WTC11 (cell line): ENCODE measurements at places on chromosomes 4 and X.
A peak's percentile ranks its signal among the peaks of the same experiment; 100 is the strongest.

DNA sequence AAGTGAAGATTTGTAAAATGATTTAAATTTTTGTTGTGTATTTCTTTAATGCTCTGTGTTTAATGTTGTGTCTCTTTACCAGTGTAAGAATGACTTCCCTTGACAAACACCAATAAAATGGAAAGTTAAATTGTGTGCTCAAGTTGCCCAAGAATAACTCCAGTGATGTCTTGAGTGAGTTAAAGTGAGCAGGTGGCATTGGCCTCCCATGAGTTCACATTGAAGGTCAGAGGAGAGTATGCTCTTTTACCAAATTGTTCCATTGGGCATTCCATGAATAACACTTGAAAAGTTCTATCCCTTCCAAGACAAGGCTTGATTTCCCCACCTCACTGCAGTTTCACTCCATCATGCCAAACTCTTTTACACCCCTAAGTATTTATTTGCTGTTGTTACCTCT is 4.5 kb downstream of the ANXA5 start:
- no peak for DNase-seq

GRCh38 chrX:39304746-39305145 is 503.5 kb downstream of the MID1IP1 start:
- no peak for DNase-seq

GRCh38 chr4:93144644-93145043 is 683.9 kb upstream of the ATOH1 start:
- DNase-seq: no peak

DNA sequence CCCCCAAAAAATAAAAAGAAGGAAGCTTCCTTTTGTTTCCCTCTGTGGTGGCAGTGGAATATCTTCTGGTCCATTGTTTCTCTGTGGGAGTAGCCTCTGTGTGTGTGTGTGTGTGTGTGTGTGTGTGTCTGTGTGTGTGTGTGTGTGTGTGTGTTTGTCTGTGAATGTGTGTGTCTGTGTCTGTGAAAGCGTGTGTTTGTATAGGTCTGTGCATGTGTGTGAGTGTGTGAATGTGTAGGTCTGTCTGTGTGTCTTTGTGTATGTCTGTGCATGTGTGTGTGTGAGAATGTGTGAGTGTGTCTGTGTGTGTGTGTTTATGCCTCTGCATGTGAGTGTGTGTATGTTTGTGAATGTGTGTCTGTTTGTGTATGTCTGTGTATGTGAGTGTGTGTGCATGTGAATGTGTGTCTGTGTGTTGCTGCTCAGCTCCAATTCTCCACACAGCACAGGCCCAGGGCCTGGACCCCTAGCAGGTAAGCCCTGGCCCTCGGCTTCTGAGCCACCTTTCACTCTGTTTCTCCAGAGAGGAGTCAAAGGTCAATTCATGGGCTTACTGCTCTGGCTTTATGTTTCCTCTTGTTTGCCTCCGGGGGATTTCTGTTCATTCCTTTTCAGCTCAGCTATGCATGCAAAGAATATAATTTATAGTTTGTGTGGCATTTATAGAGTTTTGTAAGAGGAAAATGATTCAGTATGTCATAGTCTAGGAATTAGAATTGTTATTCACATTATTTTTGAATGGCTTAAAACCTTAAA is 89.8 kb downstream of the UCHL1 start:
- DNase-seq: no peak

- no peak for DNase-seq
Observed at GRCh38 chr4:146916479-146917076, 29.1 kb downstream of the TTC29 start.

GRCh38 chrX:124488412-124489161 is 142.2 kb downstream of the SH2D1A start:
- DNase-seq: no peak

DNA sequence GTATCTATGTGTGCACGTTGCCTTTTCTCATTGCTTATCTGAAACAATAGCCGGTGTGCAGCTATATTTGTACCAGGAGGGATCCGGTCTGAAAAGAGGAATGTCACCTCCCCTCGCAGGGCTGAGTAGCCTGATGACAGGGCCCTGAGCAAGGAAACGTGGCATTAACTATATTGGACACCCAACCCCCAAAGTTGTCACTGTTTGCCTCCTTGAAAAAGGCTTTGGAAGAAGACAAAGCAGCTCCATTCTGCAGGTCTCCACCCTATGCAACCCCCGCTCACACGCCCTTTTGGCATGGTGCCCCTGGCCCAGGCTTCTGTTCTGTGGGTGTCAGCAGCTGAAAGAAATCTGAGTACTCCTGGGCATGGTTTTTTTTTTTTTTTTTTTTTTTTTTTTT is 8.2 kb downstream of the PRRG3 start:
- DNase-seq: no peak

DNA sequence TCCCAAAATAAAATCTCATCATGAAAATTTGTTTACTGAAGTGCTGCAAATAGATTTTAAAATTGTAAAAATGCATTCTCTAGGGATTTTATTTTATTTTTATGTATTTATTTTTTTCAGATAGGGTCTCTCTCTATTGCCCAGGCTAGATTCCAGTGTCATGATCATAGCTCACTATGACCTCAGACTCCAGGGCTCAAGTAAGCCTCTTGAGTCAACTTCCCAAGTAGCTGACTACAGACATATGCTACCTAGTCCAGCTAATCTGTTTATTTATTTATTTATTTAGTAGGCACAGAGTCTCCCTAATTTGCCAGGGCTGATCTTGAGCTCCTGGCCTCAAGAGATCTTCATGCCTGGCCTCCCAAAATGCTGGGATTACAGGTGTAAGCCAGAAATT is 317.7 kb upstream of the ANXA10 start:
- no peak for DNase-seq

- DNase-seq: no peak
Observed at GRCh38 chr4:6502747-6503465, 30.5 kb upstream of the PPP2R2C start.

GRCh38 chrX:48003758-48004457 is at the start of gene ZNF182:
Gene ZNF182 (minus strand): TSS chrX:48003989. CDS start chrX:48002609, 1,380 bp downstream.
- peak; percentile 92 for DNase-seq

DNA sequence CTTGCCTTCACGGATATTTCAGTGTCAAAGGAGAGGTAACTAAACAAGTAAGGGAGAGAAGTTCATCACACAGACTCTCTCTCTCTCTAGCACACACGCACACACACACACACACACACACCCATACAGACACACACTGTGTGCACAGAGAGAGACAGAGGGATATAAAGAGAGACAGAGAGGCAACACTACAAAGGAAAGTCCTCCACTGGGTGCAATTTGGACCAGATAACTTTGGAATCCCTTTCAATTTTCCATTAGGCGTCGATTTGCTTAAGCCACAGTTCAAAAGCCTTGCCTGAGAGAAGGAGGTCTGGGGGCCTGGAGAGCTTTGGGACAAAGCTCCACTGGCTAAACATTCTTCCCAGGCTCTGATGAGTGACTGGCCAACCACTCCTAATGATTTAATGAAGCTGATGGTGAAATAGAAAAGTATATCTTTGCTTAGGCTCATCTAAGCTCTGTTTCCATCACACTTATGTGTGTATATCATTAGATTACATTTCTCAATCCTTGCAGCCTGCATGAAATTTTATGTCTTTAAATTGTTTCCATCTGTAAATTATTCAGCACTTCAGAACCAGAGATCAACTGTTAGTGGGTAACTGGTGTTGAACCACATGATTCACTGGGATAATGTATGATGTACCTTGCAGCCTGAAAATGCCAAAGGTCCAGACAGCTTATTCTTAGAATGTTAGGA is 180.8 kb downstream of the MAGEB17 start:
- no peak for DNase-seq

GRCh38 chrX:46587753-46588171 is 14.2 kb downstream of the CHST7 start:
- no peak for DNase-seq

DNA sequence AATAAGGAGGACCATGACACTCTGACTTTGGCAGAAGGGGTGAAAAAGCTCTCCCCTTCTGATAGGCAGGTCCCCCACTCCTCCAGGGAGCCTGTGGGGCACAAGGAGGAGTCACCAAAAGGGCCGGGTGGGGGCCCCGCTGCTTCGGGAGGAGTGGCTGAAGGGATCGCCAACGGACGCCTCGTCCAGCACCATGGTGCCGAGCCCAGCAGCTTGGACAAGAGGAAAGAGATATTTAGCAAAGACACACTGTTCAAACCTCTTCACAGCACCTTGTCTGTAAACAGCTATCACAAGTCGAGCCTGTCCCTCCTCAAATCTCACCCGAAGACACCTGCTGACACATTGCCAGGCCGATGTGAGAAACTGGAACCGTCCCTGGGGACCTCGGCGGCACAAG is 105.6 kb downstream of the STOX2 start:
- no peak for DNase-seq

DNA sequence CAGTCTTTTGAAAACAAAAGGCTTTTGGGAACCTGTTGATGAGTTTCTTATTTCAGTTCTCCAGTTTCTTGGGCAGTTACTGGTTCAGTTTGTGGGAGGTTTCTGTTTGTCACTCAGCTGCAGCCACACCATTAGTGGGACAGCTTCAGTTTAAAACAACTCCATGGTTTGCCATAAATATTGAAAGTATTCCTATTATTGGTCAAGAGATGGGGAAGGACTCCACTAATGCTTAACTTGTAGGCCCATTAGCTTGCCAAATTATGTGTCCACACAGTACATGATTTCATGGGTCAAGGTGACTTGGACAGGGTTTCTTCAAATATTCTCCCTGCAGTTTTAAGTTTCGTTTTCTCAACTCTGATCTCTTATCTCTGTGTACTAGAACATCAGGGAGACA is 15.5 kb upstream of the ASIC5 start:
- DNase-seq: no peak

DNA sequence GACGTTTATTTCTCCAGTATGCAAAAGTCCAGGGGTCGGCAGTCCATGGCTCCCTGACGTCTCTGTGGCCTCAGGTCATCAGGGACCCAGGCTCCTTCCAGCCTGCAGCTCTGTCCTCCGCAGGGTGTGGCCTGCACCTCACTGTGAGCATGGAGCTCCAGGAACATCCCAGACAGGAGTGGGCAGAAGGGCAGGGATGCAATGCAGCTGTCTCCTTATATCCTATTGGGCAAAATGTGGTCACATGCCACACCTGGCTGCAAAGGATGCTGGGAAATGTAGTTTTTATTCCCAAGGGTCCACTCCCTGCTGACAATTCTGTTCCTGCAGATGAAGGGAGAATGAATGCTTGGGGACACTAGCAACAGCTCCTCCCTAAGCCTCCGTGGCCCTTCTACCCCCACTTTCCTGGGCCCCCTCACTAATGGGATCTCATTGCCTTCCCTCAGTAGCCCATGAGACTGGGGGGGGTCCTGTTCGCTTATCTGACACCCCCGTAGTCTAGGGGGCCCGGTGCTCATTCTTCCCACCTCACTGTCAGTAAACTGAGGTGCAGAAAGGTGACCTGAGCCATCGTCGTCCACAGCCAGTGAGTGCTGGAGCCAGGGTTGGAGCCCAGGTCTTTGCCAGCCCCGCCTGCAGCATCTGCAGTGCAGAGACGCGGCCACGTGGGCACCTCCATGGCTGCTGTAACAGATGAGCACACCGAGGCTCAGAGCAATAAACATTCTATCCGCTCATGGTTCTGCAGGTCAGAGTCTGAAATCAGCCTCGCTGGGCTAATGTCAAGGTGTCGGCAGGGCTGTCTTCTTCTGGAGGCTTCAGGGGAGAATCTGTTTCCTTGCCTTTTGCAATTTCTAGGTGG is 5.9 kb upstream of the GRPEL1 start:
- DNase-seq: peak; percentile 52

DNA sequence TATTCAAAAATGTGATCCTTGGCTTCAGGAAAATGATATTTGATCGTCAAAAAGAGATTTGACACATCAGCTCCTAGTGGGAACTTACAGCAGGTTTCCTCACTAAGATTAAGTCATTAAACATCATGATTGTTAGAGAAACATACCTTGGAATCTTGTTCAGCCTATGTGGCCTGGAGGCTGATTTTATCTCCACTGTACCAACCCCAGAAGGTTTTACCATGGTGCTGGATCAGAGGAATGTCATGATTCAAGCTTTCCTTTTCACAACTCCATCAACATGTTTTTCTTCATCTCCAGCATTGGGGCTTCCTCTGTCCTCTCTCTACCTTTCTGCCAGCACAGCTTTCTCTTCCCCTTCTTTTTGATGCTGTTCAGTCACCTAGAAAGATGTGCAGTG is 68.4 kb upstream of the MID1IP1 start:
- DNase-seq: no peak

GRCh38 chr4:127463883-127464282 is 168.9 kb upstream of the INTU start:
- DNase-seq: peak; percentile 32

DNA sequence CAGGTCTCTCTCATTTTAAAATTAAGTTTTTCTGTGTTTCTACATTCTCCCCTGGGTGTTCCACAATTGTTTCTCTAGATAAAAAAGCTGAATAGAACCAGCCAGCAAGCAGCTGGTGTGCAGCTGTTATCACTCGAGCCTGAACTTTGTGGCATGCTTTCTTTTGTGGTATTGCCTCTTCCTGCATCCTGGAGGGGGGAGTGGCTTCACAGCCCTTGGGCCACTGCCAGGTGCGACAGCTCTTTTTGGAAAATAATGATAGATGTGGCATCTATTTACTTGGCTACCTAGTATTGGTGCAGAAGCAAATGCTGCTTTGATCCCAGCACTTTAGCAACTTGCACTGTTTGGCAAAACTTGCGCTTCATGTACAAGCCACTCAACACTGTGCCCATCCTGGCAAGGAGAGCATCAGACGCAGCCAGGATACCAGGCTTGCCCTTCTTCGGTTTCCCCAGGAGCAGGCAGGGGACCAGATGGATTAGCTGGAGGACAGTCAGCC is 69.4 kb downstream of the HMGB2 start:
- DNase-seq: no peak
